ENCODE measurements at places on chromosomes 6 and 20.
A peak's percentile ranks its signal among the peaks of the same experiment; 100 is the strongest.

DNA sequence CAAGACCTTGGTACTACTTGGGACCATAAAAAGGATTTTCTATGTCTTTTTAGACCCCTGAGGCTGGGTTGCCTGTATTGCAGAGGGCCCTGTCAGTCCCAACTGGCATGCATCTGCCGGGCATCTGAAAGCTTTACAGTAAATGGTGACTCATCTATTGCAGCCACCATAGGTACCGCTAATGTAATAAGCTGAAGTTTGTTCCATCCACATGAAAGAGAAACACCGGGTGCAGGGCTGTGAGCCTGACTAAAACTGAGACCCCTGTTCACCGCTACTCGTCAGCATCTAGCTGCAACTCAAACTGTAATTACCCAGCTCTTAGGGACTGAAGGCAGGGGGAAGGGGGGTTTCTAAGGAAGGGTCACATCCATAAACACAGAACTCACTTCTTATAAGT lies 49.5 kb downstream of the TRERF1 start:
- DNase-seq: peak; percentile 68

DNA sequence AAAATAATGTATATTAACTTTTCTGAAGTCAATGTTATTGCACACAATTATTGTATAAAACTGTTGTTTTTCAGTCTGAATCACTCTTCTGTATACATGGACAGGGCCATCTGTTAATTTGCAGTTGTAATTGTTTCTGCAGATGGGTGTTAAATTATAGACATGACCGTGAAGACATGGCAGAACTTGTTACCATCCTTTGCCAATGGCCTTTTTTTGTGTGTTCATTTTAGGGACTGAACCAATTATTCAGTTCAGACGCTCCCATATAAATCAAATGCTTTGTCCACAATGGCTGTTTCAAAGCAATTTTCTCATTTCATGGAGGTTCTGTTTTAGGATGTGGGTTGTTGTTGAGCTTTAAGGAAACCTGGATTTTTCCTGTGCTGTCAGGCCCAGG lies 533.7 kb downstream of the DOK5 start:
- no peak for DNase-seq

GRCh38 chr6:106908386-106908840 lies 66.1 kb downstream of the CD24 start:
- DNase-seq: no peak

DNA sequence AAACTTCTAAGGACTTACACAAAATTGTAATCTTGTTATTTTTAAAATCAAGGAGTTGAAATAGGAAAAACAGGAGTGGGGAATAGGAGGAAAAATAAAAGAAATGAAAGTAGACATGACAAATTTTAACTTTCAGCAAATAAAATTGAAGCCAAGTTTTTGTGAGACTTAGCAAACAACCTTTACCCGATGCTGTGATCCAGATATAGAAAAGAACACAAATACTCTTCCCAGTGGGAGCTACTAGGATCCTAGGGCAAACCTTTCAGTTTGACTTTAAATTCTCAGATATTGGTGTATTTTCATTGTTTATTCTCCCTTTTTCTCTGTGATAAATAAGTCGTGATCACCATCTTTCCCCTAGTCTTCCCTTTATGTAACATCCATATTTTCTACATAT lies 968.7 kb upstream of the CITED2 start:
- no peak for DNase-seq

DNA sequence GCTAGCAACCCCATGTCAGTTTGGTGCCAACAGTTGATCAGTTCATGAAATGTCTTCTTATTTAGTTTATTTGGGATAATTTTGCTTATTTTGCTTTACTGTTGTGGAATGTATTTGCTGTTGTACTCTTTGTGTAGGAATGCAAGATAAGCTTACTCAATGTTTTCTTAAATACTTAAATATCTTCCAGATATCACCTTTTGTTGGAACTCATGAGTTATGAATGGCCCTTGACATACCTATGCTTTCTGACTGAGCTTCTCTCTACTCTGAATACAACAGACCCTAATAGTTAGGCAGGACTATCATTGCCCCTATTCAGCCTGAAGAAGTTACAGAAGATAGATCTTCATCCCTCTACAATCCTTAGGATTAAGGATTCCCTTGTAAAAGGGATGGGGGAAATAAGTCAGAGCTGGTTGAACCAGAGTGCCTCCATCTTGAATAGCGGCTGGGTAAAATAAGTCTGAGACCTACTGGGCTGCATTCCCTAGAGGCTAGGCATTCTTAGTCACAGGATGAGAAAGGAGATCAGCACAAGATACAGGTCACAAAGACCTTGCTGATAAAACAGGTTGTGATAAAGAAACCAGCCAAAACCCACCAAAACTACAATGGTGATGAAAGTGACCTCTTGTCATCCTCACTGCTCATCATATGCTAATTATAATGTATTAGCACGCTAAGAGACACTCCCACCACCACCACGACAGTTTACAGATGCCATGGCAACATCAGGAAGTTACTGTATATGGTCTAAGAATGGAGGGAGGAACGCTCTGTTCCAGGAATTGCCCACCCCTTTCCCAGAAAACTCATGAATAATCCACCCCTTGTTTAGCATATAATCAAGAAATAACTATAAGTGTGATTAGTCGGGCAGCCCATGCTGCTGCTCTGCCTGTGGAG lies 196.9 kb downstream of the AKAP7 start:
- no peak for DNase-seq

DNA sequence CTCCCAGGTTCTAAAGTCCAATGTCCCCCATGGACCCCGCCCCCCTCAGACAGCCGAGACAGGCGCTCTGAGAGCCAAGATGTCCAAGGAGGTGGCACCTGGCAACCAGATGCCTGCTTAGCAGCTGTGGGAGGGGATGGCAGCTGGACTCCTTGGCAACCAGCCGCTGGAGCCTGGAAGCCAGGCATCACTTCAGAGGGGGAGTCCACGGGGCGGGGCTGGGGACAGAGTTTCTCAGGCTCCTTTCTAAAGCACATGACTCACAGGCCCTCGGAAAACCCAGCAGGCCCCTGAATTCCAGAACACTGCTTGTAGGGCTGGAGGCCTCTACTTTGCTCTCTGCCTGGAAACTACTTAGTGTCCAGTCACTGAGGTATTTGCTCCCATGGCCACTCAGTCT lies 51.5 kb downstream of the PREX1 start:
- no peak for DNase-seq

DNA sequence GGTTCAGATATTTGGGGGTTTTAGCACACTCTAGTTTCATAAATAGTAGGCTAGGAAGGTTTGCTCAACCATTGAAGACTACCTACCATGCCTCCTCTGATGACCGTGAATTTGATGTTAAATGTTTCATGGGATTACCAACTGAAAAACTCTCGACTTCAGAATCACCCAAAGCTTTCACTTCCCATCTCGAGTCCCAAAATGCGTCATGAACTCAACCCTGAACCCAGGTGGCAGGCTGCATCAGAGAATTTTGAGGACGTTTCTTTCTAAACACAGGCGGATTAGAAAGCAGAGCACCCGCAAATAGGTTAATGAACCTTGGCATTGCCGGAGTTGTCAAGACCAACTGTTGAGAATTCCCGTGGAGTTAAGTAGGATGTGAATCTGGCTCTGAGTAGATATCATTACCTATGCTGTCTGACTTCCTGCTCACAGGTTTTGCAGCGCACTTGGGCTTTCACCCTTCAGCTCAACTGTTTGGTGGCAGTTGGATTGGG lies 98.4 kb upstream of the ADTRP start:
- DNase-seq: no peak

DNA sequence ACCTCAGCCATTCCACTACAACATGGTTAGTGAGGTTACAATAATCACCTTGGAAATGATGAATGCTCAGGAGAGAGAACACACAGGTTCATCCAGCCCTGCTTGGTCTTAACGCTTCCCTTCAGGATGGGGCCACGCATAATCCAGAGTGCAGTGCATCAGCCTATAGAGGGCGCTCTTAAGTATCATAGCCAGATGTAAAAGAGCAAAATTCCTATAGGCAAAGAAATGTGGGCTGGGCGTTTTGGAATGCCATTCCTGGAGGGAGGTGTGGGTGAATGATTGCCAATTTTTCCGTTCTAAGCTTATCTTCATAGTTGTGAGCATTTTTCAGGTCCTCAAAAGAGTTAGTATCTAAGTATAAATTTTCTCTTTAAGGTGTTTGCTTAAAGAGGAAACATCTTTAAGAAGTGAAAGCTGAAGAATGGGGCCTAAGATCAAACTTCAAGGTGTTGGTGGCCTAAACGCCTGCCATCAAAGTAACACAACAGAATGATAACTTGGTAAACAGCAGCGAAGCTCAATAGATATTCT lies 1.8 kb downstream of the RIPOR2 start:
- peak; percentile 43 for DNase-seq

DNA sequence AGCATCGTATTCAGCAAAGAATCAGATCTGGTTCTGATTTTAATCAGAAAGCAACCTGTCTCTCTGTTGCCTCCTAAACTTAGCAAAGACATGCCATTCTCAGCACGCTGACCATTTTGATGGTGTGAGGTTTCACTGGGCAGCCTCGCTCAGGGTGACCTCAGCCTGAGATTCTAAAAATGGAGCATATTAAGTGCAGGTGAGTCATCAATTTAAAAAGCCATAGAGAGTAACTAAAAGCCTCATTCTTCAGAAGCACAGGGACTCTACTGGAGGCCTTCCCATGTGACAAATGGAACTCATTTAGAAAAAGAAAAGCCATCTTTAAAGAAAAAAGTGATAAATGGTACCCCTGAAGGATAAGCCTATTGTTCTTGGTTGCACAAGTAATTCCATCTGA lies 91.3 kb downstream of the FILIP1 start:
- DNase-seq: no peak

GRCh38 chr6:166582258-166582657 lies 4.2 kb downstream of the RAMACL start:
- no peak for DNase-seq

DNA sequence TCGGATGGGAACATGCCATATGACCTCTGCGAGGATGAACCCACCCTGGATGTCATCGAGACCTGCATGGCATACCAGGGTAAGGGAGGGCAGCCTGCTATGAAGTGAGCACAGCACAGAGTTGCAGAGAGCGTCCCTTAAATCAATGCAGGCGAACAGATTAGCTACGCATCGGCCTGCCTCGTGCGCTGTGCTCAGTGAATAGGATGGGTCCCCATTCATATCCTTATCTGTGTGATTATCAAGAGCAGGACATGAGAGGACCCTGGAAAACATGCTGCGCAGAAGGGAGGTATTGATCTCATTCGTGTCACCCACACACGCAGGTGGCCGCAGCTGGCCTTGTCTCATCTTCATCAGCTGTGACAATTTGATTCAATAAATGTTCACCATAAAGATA lies 25.6 kb upstream of the FAM83D start:
- no peak for DNase-seq

- DNase-seq: no peak
Observed at GRCh38 chr6:84738996-84739865, 25.2 kb downstream of the TBX18 start.

- DNase-seq: no peak
Observed at GRCh38 chr6:2531426-2532215, 219.1 kb downstream of the MYLK4 start.

DNA sequence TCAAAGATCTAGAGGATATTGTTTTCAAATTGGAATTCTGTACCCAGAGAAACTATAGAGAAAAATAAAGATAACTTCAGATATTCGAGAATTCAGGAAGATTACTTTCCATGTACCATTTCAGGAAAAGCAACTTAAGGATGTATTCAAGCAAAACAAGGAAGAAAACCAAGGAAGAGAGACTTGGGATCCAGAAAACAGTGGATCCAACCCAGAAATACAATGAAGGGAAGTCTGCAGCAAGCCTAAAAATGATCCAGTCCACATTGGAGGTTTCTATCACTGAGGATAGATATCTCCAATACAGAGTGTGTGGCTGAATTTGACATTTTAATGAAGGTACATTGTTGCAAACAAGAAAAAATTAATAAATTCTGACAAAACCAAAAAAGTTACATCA lies 201.0 kb downstream of the EYA2 start:
- DNase-seq: no peak

DNA sequence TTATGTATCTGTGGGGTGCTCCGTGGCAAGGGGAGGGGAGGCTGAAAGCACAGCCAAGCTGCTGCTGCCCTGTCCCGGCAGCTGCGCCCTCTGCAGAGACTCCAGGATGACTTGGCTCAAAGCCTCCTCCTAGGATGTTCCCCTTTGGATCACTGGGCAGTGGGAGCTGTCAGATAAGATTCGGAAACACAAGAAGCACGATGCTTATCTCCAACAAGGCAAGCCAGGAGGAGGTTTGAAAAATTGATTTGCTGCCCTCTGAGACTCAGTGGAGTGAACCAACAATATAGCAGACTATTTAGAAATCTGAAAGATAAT lies 776.4 kb downstream of the C6orf118 start:
- DNase-seq: no peak

DNA sequence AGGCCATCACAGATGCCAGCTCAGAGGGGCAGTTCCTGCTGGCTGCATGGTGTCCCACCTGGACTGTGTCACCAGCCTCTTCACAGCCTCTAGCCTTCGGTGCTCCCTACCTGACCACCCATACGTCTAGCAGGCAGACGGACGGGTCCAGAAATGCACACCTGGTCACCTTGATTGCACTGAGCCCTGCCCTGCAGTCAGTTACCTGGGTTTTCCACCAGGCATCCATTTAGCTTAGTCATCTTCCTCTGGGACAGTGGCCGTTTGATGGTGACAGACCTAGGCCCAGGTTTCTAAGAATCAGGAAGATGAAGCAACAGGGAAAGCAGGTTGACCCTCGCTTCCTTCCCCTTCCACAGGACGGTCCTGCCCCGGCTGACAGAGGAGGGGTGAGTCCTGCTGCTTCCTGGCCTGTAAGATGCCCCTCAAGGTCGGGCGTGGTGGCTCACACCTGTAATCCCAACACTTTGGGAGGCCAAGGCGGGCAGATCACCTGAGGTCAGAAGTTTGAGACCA lies 9.8 kb upstream of the BPI start:
- no peak for DNase-seq

DNA sequence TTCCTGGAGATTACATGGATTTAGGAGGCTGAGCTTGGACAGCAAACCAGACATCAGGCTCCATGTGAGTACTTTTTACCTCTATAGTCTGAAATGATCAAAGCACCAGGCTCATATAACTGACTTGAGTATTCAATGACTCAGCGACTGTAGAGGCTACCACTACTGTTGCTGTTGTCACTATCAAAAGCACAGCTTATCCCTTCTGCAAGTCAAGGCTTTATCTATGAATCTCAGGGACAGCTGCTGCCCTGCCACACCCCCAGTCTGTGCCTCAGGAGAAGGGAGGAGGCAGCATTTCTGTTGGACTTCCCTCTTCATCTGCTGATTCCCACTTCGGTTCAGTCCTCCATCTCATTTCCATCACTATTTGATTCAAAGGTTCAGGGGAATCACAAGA lies 80.5 kb upstream of the CNR1 start:
- no peak for DNase-seq

Measured in activated naive CD4-positive, alpha-beta T cell treated with Interleukin-2 at 50 U/mL for 16 hours (primary cell).